SJSA1 (cell line): ENCODE measurements at places on chromosomes 2 and 18.

GRCh38 chr18:27108842-27109241, 76.3 kb downstream of the CHST9 start:
- DNase-seq, result no peak
- no peak overlapping the region for H3K27ac ChIP-seq
- no peaks in the 10 kb centered on the region for H3K36me3 ChIP-seq
- H3K4me1 ChIP-seq, result no peaks in the 10 kb centered on the region
- H3K27me3 ChIP-seq, result no peaks in the 10 kb centered on the region
- H3K4me3 ChIP-seq, result no peak overlapping the region

GRCh38 chr2:184053326-184053725, 545.0 kb upstream of the ZNF804A start:
- no peak for DNase-seq
- no peak overlapping the region for H3K4me3 ChIP-seq
- no peaks in the 10 kb centered on the region for H3K36me3 ChIP-seq
- H3K27me3 ChIP-seq, result no peaks in the 10 kb centered on the region
- no peak overlapping the region for H3K27ac ChIP-seq
- H3K4me1 ChIP-seq, result no peaks in the 10 kb centered on the region

DNA sequence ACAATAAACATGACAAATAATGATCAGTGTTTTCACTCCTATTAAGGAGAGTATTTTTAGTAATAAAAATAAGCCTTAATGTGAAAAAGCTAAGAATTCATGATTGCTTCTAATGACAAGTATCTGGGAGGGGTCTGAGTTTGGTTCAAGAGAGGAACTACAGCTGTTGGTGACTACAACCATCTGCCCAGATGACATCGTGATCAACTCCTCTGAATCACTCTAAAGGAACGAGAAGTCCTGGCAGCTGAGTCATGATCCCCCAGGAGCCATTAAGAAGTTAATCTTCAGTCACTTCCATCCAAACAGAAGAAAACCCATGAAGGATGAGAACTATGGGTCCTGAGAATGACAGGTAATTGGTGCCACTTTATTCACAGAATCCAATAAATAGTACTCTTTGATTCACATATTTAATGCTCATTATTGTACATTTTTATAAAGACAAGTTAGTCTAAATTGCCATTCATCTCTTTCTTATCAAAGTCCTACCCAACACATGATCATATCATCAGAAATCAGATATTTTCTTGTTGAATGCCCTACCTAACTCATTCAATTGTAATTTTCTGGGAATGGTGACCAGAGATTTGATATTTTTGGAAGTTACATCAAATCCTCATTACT, 6.8 kb downstream of the TFPI start:
- H3K27me3 ChIP-seq, result no peaks in the 10 kb centered on the region
- peaks cover 32% of the 10 kb centered on the region for H3K36me3 ChIP-seq
- DNase-seq, result peak; percentile 88
- no peak overlapping the region for H3K4me3 ChIP-seq
- H3K27ac ChIP-seq, result peak overlapping the region; percentile 79

DNA sequence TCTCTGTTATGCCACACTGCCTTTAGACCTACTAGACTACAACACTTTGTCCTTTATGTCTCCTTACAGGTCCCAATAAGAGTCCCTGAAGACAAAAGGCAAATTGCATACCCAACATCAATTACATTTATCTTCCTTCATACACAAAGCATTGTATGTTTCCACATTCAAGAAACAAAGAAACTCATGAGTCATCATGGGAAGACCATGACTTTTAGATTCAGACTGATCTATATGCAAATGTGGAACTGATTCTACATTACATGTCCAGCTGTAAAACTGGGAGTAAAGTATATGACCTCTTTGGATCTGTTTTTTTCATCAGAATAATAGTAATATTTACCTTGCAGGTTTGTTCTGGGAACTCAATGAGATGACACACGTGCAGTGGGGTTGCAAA, 25.2 kb upstream of the HNMT start:
- H3K27me3 ChIP-seq, result no peaks in the 10 kb centered on the region
- no peak overlapping the region for H3K4me3 ChIP-seq
- no peak overlapping the region; the same call in 1 of the 2 replicates for H3K27ac ChIP-seq

DNA sequence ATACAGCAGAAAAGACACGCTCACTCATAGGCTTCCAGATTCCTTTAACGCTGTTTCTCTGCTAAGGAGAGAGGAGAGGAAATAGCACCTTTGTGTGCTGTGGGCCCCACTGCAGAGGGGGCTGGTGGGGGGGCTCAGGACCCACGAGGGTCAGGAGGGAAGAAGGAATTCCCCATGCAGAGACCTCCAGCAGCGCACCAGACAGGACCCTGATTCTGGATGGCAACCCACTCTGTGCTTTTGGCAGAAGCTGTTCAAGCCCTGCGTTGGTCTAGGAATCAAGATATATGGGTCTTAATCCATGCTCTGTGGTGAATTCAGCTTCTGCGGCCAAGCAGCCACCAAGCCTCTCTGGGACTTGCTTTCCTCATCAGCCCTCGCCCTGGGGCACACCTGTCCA, 31.0 kb downstream of the MYCN start:
- no peak overlapping the region for H3K27ac ChIP-seq
- H3K36me3 ChIP-seq, result no peaks in the 10 kb centered on the region
- H3K4me1 ChIP-seq, result no peaks in the 10 kb centered on the region
- H3K27me3 ChIP-seq, result no peaks in the 10 kb centered on the region
- no peak overlapping the region for H3K4me3 ChIP-seq
- no peak for DNase-seq
